ENCODE measurements at places on chromosomes 7 and 10.

DNA sequence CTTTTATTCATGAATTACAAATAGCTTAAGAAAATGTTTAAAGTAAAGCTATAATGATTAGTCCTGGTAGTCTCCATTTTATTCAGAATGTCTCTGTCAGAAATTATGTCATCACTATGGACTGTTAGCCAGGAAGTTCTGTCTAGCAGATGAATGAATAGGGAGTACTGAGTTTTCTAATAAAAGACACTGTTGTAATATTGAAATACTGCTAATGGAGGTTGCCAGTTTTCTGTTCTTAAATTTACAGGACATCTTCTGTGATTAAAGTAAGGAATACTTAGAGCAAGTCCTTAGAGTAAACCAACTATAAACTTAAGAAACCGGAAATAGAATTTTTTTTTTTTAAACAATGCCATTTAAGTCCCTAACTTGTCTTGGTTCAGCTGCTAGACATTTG lies 309.8 kb downstream of the ADK start:
- DNase-seq: no peak

- peak; percentile 90 for DNase-seq
Measured at GRCh38 chr10:58856508-58857240, 319.8 kb upstream of the PHYHIPL start.

GRCh38 chr7:158979023-158979529 lies 122.7 kb downstream of the DYNC2I1 start:
- DNase-seq: no peak

GRCh38 chr10:46536171-46536570 lies 20.3 kb downstream of the GPRIN2 start:
- no peak for DNase-seq

- DNase-seq: no peak
Measured at GRCh38 chr10:29171717-29172116, 117.2 kb upstream of the LYZL1 start.

DNA sequence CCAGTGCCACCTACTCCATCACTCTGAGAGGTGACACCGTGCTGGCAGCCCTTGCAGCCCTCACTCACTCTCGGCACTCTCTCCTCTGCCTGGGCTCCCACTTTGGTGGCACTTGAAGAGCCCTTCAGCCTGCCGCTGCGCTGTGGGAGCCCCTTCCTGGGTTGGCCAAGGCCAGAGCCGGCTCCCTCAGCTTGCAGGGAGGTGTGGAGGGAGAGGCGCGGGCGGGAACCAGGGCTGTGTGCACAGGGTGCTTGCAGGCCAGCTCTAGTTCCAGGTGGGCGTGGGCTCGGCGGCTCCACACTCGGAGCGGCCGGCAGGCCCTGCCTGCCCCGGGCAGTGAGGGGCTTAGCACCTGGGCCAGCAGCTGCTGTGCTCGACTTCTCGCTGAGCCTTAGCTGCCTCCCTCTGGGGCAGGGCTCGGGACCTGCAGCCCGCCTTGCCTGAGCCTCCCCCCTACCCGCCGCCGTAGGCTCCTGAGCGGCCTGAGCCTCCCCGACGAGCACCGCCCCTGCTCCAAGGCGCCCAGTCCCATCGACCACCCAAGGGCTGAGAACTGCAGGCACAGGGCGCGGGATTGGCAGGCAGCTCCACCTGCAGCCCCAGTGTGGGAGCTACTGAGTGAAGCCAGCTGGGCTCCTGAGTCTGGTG lies 48.7 kb upstream of the SLC35G1 start:
- no peak for DNase-seq

All from MCF 10A (cell line).